PC-9 (cell line): ENCODE measurements at places on chromosomes 3 and 15.

GRCh38 chr15:74206801-74207281 lies 4.3 kb upstream of the STRA6 start:
- no peak overlapping the region for H3K4me3 ChIP-seq
- H3K27me3 ChIP-seq, result no peaks in the 10 kb centered on the region
- peaks cover 73% of the 10 kb centered on the region for H3K4me1 ChIP-seq
- H3K36me3 ChIP-seq, result no peaks in the 10 kb centered on the region
- H3K27ac ChIP-seq, result 0 out of 2 replicates have a peak overlapping the region, but pooled peaks have one; percentile 14

GRCh38 chr3:138938877-138939560 lies 7.9 kb downstream of the FOXL2 start:
- H3K27me3 ChIP-seq, result no peaks in the 10 kb centered on the region
- H3K4me1 ChIP-seq, result 0 out of 2 replicates have a peak, but pooled peaks cover 6% of the 10 kb centered on the region
- no peak overlapping the region for H3K27ac ChIP-seq
- H3K36me3 ChIP-seq, result no peaks in the 10 kb centered on the region
- H3K4me3 ChIP-seq, result no peak overlapping the region

DNA sequence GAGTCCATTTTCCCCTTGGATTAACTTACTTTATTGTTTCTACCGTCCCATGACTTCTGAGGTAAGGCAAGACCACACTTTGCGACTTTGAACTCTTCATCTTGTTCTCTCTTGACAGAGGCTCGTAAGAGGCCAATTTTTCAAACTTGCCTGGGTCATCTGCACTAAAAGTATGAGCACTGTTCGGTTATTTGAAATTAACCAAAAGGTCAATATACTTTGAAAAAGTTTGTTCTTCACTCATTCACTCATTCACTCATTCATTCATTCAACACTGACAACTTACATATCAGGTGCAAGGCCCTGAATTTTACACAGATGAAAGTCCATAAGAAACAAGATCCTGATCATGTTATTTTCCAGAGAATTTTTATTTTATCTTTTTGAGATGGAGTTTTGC lies 57.9 kb downstream of the ATP1B3 start:
- no peak for DNase-seq
- H3K36me3 ChIP-seq, result no peaks in the 10 kb centered on the region
- H3K27ac ChIP-seq, result no peak overlapping the region
- no peak overlapping the region for H3K4me3 ChIP-seq

- no peaks in the 10 kb centered on the region for H3K27me3 ChIP-seq
- H3K36me3 ChIP-seq, result no peaks in the 10 kb centered on the region
- H3K4me1 ChIP-seq, result no peaks in the 10 kb centered on the region
- no peak for DNase-seq
These were observed 165.6 kb downstream of the UBE2E2 start for GRCh38 chr3:23368731-23369130.

DNA sequence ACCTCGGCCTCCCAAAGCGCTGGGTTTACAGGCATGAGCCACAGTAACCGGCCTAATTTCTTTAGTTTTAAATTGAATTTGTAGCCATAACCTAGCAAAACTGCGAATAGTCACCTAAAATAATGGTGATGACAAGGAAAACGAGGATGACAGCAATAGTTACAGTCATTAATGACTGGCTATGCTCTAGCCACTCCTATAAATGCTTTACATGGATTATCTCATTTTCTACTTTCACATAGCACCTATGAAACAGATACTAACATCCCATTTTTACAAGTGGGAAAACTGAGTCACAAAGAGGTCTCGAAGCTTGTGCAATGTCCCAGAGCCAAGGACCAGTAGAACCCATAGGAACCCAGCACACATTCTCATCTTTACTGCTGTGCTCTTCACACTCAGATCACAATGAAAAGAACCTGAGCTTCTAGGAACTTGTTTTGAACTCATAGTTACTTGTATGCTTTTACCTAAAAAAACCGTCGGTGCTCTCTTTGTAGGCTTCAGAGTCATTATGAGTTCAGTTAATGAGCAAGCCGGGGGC lies 39.4 kb downstream of the FBXL22 start:
- no peak overlapping the region for H3K27ac ChIP-seq
- no peaks in the 10 kb centered on the region for H3K4me1 ChIP-seq
- H3K27me3 ChIP-seq, result no peaks in the 10 kb centered on the region
- H3K36me3 ChIP-seq, result peaks cover 6% of the 10 kb centered on the region; the same call in 1 of the 2 replicates

DNA sequence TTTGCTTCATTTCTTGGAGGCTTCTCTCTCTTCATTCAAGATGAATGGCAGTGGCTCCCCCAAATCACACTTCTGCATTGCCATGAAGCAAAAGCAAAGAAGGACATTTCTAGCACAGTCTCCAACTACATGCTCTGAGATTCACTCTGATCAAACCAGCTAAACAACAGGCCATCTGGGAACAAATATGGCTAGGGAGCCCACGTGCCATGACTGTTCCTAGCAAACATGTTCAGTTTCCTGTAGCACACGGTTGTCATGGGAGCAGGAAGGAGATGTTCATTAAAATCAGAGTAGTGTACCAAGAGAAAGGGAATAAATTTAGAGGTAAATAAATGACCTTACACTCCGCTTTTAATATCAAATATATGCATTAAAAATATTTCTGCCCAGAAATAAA lies 327.3 kb downstream of the GBE1 start:
- no peaks in the 10 kb centered on the region for H3K36me3 ChIP-seq
- DNase-seq, result no peak
- H3K4me3 ChIP-seq, result no peak overlapping the region
- no peaks in the 10 kb centered on the region for H3K27me3 ChIP-seq
- H3K27ac ChIP-seq, result no peak overlapping the region

DNA sequence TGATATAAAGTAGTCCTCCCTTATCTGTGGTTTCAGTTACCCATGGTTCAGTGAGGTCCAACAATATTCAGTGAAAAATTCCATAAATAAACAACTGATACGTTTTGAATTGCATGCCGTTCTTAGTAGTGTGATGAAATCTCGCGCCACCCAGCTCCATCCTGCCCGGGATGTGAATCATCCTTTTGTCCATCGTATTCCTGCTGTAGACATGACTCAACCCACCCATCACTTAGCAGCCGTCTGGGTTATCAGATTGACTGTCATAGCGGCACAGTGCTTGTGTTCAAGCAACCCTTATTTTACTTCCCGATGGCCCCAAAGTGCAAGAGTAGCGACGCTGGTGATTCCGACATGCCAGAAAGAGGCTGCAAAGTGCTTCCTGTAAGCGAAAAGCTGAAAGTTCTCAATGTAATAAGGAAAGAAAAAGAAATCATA lies 48.0 kb upstream of the MEX3B start:
- no peak overlapping the region for H3K27ac ChIP-seq
- H3K36me3 ChIP-seq, result no peaks in the 10 kb centered on the region
- DNase-seq, result peak; percentile 48
- peaks cover 28% of the 10 kb centered on the region for H3K27me3 ChIP-seq
- peaks cover 7% of the 10 kb centered on the region; the same call in 1 of the 2 replicates for H3K4me1 ChIP-seq

DNA sequence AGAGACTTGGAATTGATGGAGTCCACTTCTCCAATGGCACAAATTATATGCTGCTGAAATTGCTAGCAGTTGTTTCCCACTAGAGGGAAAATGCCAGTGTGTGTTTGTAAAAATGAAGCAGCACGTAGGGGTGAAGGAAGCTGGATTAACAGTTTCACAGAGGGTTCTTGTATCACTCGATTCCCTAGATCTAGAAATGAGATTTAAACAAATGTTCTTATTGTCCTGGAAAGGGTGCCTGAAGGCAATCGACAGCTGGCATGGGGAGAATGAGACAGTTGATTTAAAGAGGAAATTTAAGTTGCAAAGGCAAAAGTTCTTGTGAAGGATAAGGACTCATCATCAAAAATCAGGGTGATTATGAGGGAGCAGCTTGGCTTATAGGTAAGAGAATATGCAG lies 234.8 kb upstream of the ARPP21 start:
- no peaks in the 10 kb centered on the region for H3K27me3 ChIP-seq
- no peak overlapping the region for H3K27ac ChIP-seq
- H3K4me1 ChIP-seq, result no peaks in the 10 kb centered on the region
- H3K4me3 ChIP-seq, result no peak overlapping the region
- DNase-seq, result no peak

DNA sequence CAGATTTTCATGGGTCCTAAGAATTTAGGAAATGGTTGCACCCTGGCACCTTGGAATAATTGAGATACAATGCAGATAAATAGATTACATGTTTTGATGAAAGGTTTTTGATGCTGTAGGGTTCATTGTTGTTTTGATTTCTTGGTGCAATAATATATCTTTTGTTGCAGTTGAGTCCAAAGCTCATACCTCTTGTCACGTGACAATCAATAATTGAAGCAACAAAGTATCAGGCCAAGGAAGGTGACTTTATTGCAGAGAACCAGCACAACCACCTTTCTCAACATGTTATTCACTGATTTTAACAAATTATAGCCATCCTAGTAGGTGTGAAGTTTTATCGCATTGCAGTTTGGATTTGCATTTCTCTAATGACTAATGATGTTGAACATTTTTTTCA lies 285.5 kb upstream of the SLCO3A1 start:
- no peaks in the 10 kb centered on the region for H3K27me3 ChIP-seq
- DNase-seq, result no peak
- 0 out of 2 replicates have a peak, but pooled peaks cover 7% of the 10 kb centered on the region for H3K4me1 ChIP-seq
- H3K4me3 ChIP-seq, result no peak overlapping the region

GRCh38 chr3:45944830-45945620 lies 1.8 kb downstream of the CXCR6 start:
- H3K4me1 ChIP-seq, result no peaks in the 10 kb centered on the region
- DNase-seq, result no peak
- H3K4me3 ChIP-seq, result no peak overlapping the region
- no peaks in the 10 kb centered on the region for H3K27me3 ChIP-seq
- H3K36me3 ChIP-seq, result peaks cover 9% of the 10 kb centered on the region; the same call in 1 of the 2 replicates

DNA sequence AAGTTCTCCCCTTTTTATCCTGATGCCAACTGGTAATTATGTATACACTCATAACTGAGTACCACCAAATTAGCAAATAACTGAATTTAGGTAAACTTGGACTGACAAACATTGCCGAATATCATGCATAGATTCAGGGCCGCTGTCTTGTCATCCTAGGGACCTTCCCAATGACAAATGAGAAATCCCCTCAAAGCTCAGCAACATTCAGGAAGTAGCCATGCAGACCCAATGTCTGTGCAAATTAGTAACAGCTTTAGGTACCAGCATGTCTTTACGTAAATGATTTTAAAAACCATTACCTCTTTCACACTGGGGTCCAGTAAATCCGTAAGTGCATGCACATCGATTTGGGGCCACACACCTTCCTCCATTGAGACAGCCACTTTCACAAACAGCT lies 49.5 kb downstream of the FBN1 start:
- no peak overlapping the region for H3K4me3 ChIP-seq
- no peaks in the 10 kb centered on the region for H3K4me1 ChIP-seq
- H3K27ac ChIP-seq, result no peak overlapping the region
- H3K27me3 ChIP-seq, result no peaks in the 10 kb centered on the region

DNA sequence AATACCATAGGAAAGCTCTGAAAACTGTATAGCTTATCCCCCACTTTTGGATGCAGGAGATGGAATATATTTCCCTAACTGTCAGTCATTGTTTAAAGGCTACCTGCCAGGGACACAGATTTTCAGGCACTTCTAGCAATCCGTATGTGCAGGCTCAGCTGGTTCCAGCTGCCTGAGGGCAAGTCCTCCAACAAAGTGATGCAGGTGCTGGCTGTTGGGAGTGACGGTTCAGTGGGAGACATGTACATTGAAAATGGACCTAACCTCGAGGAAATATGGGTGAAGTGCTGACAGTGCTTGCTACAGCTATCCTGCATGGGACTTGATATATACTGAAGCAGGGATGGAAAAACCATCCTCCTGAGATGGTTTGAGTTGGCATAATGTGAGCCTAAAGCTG lies 153.1 kb upstream of the GAP43 start:
- no peak for DNase-seq
- no peaks in the 10 kb centered on the region for H3K27me3 ChIP-seq
- no peak overlapping the region for H3K27ac ChIP-seq
- H3K36me3 ChIP-seq, result no peaks in the 10 kb centered on the region
- no peak overlapping the region for H3K4me3 ChIP-seq
- no peaks in the 10 kb centered on the region for H3K4me1 ChIP-seq

- H3K4me3 ChIP-seq, result peak overlapping the region; percentile 83
- peaks cover 36% of the 10 kb centered on the region for H3K4me1 ChIP-seq
- peak overlapping the region; percentile 78 for H3K27ac ChIP-seq
- no peaks in the 10 kb centered on the region for H3K27me3 ChIP-seq
These were observed 490 bp downstream of the TOMM70 start for GRCh38 chr3:100400419-100400779.

- no peak overlapping the region for H3K4me3 ChIP-seq
- H3K36me3 ChIP-seq, result no peaks in the 10 kb centered on the region
- H3K27me3 ChIP-seq, result no peaks in the 10 kb centered on the region
- peaks cover 8% of the 10 kb centered on the region for H3K4me1 ChIP-seq
- DNase-seq, result no peak
These were observed 183.8 kb downstream of the THRB start for GRCh38 chr3:24310887-24311286.

- H3K4me3 ChIP-seq, result no peak overlapping the region
- peaks cover 25% of the 10 kb centered on the region for H3K4me1 ChIP-seq
- no peaks in the 10 kb centered on the region for H3K27me3 ChIP-seq
- no peak for DNase-seq
- H3K27ac ChIP-seq, result peak overlapping the region; percentile 43; the same call in 1 of the 2 replicates
- H3K36me3 ChIP-seq, result no peaks in the 10 kb centered on the region
These were observed 5.3 kb downstream of the PTPN9 start for GRCh38 chr15:75573648-75574384.

GRCh38 chr3:117912352-117912751 lies 1122.3 kb downstream of the IGSF11 start:
- no peaks in the 10 kb centered on the region for H3K27me3 ChIP-seq
- H3K4me3 ChIP-seq, result no peak overlapping the region
- no peaks in the 10 kb centered on the region for H3K36me3 ChIP-seq
- no peak overlapping the region for H3K27ac ChIP-seq
- DNase-seq, result no peak

- no peak overlapping the region for H3K4me3 ChIP-seq
- DNase-seq, result no peak
- no peaks in the 10 kb centered on the region for H3K4me1 ChIP-seq
- H3K27me3 ChIP-seq, result no peaks in the 10 kb centered on the region
These were observed 389.7 kb downstream of the ROBO1 start for GRCh38 chr3:79378064-79378463.

GRCh38 chr3:152339881-152340505 lies 71.3 kb downstream of the MBNL1 start:
- no peaks in the 10 kb centered on the region for H3K4me1 ChIP-seq
- no peaks in the 10 kb centered on the region for H3K27me3 ChIP-seq
- peaks cover 8% of the 10 kb centered on the region; the same call in 1 of the 2 replicates for H3K36me3 ChIP-seq
- no peak overlapping the region for H3K27ac ChIP-seq
- H3K4me3 ChIP-seq, result no peak overlapping the region

DNA sequence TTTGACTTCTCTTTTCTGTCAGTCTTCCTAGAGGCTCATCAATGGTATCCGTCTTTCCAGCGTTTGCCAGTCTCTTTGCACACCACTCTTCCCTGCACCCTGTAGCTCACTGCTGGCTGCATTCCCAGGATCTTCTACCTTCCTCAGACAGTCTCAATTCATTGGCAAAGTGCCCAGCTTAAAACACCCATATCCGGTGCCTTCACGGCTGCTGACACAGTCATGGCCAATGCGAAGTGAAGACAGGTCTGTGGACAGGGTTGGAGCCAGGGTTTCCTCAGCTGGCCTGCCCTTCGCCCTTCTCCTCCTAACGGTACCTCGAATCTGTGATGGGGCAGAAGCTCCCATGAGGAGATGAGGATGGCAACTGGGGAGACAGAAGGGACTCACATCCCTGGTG lies 36.1 kb downstream of the PTH1R start:
- no peak overlapping the region for H3K27ac ChIP-seq
- H3K4me3 ChIP-seq, result no peak overlapping the region
- no peaks in the 10 kb centered on the region for H3K4me1 ChIP-seq
